Smooth muscle cell of the umbilical artery (primary cell): ENCODE measurements at places on chromosomes 7 and 10. TPM values are rescaled to one million over a fixed set of nuclear protein-coding genes. Genes with fewer than 3 reads are reported as not detected.

Gene NPC1L1
- under 0.01 TPM in 1 of 2 replicates, not detected in the other for total RNA-seq

Gene TNS3
- total RNA-seq, result 78.2 and 113 TPM in 2 replicates

Gene CLEC5A
- not detected in 2 replicates for total RNA-seq

Gene WEE2
- total RNA-seq, result not detected in 2 replicates

Gene PTPN20
- total RNA-seq, result 0.59 and 2.4 TPM in 2 replicates

Gene ABCB1
- 0.05 TPM in 1 of 2 replicates, not detected in the other for total RNA-seq

Gene MYH16
- total RNA-seq, result under 0.01 and 0.32 TPM in 2 replicates

Gene SLC26A3
- not detected in 2 replicates for total RNA-seq

Gene TMEM72
- total RNA-seq, result not detected in 2 replicates

Gene TDRD1
- 0.05 TPM in 1 of 2 replicates, not detected in the other for total RNA-seq

Gene SFRP5
- total RNA-seq, result not detected in 2 replicates

Gene NRF1
- total RNA-seq, result 9.8 and 14.3 TPM in 2 replicates

Gene SEMA4G
- 1.2 and 1.4 TPM in 2 replicates for total RNA-seq

Gene NUPR2
- not detected in 2 replicates for total RNA-seq

Gene SPDYE2
- not detected in 2 replicates for total RNA-seq

Gene PRR15
- under 0.01 and 1.2 TPM in 2 replicates for total RNA-seq

Gene LRRTM3
- under 0.01 and 0.09 TPM in 2 replicates for total RNA-seq

Gene MMD2
- not detected in 2 replicates for total RNA-seq

Gene SPDYE9
- not detected in 2 replicates for total RNA-seq

Gene ACSL5
- 0.30 and 0.46 TPM in 2 replicates for total RNA-seq

Gene HSPA12A
- 10.7 and 20.9 TPM in 2 replicates for total RNA-seq

Gene TBXAS1
- 0.30 and 2.4 TPM in 2 replicates for total RNA-seq

Gene CAMK2B
- total RNA-seq, result not detected in 2 replicates

Gene CHN2
- total RNA-seq, result 0.28 and 1.5 TPM in 2 replicates

Gene SPRN
- total RNA-seq, result 0.59 and 1.6 TPM in 2 replicates

Gene TMEM229A
- total RNA-seq, result not detected in 2 replicates

Gene PPP1R17
- total RNA-seq, result not detected in 2 replicates

Gene FAM20C
- 54.0 and 63.3 TPM in 2 replicates for total RNA-seq

Gene ZNF425
- 3.6 and 4.5 TPM in 2 replicates for total RNA-seq

Gene CCL24
- not detected in 2 replicates for total RNA-seq

Gene SAP25
- total RNA-seq, result not detected in 2 replicates

Gene NUDT13
- total RNA-seq, result 0.30 and 1.1 TPM in 2 replicates

Gene OAT
- 204 and 223 TPM in 2 replicates for total RNA-seq

Gene UNCX
- not detected in 2 replicates for total RNA-seq

Gene PRSS37
- not detected in 2 replicates for total RNA-seq

Gene SEMA3D
- 6.8 and 23.8 TPM in 2 replicates for total RNA-seq

Gene EPHB6
- 2.6 and 3.6 TPM in 2 replicates for total RNA-seq

Gene CDK14
- 40.6 and 48.7 TPM in 2 replicates for total RNA-seq

Gene PNLIPRP3
- total RNA-seq, result not detected in 2 replicates

Gene SMC3
- 18.4 and 30.6 TPM in 2 replicates for total RNA-seq

Gene XRCC2
- total RNA-seq, result 0.30 and 1.8 TPM in 2 replicates

Gene DPYSL4
- total RNA-seq, result 6.3 and 33.0 TPM in 2 replicates
